Tibial artery (tissue), 4 donors: ENCODE measurements at places on chromosomes 1 and 21.

GRCh38 chr1:173570370-173571007 lies 32.4 kb downstream of the SLC9C2 start:
- no peak overlapping the region for H3K4me3 ChIP-seq
- no peaks in the 10 kb centered on the region for H3K27me3 ChIP-seq
- H3K36me3 ChIP-seq: no peaks in the 10 kb centered on the region
- H3K4me1 ChIP-seq: no peaks in the 10 kb centered on the region
- H3K27ac ChIP-seq: no peak overlapping the region

DNA sequence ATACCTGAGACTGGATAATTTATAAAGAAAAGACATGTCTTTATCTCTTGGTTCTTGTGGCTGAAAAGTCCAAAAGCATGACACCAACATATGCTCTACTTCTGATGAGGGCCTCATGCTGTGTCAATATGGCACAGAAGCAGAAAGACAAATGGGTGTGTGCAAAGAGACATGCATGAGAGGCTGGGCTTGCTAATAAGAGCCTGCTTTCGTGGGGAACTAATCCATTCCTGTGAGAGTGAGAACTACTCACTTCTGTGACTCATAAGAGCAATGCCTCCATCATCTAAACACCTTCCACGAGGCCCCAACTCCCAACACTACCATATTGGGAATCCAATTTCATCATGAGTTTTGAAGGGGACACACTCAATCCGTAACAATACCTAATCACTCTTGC lies 340.0 kb upstream of the DUSP10 start:
- no peak overlapping the region for H3K4me3 ChIP-seq
- no peaks in the 10 kb centered on the region for H3K4me1 ChIP-seq
- DNase-seq: no peak
- no peaks in the 10 kb centered on the region for H3K36me3 ChIP-seq

- no peaks in the 10 kb centered on the region for H3K4me1 ChIP-seq
- H3K36me3 ChIP-seq: no peaks in the 10 kb centered on the region
- H3K27me3 ChIP-seq: no peaks in the 10 kb centered on the region
- H3K4me3 ChIP-seq: no peak overlapping the region
- H3K27ac ChIP-seq: no peak overlapping the region
Measured at GRCh38 chr1:76942549-76942948, 75.3 kb downstream of the ST6GALNAC5 start.

GRCh38 chr1:220353229-220354012 lies 81.2 kb upstream of the RAB3GAP2 start:
- H3K27me3 ChIP-seq: no peaks in the 10 kb centered on the region
- DNase-seq: no peak
- H3K4me3 ChIP-seq: no peak overlapping the region
- no peak overlapping the region for H3K27ac ChIP-seq

DNA sequence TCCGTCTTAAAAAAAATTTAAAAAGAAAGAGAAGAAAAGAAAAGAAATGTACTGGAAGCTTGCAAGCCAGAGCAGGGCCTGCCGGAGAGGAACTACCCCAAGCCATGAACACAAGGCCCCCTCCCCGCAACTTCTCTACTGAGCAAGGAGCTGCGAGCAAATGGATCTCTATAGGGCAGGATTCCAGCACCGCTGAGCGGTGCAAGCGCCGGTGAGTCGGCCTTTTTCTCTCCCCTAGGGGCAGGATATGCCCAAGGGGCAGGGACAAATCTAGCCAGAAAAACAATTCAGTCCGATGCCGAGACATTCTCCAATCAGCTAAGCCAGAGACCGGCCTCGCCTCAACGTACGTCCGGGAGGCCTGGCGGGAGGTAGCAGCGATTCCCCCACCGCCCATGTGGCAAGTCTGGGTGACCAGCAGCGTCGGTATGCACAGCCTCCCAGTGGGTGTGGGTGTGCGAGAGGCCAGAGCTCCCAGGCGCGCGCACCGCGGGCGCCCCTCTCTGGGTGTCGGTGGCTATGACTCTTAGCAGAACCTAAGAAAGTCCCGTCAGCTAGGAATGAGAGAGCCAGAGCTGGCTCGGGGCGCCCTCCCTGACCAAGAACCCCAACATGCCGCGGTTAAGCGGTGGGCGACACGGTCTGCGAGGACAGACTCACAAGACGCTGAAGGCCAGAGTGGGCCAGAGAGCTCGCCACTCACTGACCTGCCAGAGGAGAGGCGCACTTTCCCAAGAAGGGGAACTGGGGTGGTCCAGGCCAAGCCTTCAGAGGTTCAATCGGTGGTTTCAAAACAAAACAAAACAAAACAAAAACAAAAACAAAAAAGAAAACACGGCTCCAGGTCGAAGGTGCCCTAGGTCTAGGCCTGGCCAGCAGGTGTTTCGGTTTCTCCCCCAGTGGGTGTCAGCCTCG lies 1.9 kb downstream of the CSMD2 start:
- H3K4me1 ChIP-seq: peaks cover 6% of the 10 kb centered on the region
- H3K27ac ChIP-seq: no peak overlapping the region
- H3K27me3 ChIP-seq: peaks cover 51% of the 10 kb centered on the region
- no peaks in the 10 kb centered on the region for H3K36me3 ChIP-seq

DNA sequence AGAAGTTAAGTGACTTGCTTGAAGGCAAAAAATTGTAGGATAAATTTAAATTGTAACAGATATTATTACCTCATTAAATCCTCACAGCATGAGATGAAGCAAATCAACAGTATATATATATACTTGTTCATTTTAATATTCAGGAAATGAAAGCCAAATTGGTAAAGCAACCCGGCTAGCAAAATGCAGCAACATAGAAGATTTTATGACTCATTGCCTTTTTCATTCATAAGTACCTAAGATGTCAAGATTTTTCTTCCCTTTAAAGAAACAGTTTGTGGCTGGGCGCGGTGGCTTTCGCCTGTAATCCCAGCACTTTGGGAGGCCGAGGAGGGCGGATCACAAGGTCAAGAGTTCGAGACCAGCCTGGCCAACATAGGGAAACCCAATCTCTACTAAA lies 190.5 kb upstream of the NRIP1 start:
- DNase-seq: no peak
- H3K27ac ChIP-seq: no peak overlapping the region
- H3K4me1 ChIP-seq: no peaks in the 10 kb centered on the region
- H3K4me3 ChIP-seq: no peak overlapping the region
- no peaks in the 10 kb centered on the region for H3K27me3 ChIP-seq

GRCh38 chr1:210299501-210299900 lies 29.2 kb upstream of the HHAT start:
- H3K4me1 ChIP-seq: peaks cover 16% of the 10 kb centered on the region
- H3K27ac ChIP-seq: no peak overlapping the region
- DNase-seq: no peak

GRCh38 chr21:16205527-16205926 lies 475.7 kb downstream of the USP25 start:
- no peaks in the 10 kb centered on the region for H3K4me1 ChIP-seq
- no peaks in the 10 kb centered on the region for H3K36me3 ChIP-seq
- no peak overlapping the region for H3K4me3 ChIP-seq
- no peak overlapping the region for H3K27ac ChIP-seq

DNA sequence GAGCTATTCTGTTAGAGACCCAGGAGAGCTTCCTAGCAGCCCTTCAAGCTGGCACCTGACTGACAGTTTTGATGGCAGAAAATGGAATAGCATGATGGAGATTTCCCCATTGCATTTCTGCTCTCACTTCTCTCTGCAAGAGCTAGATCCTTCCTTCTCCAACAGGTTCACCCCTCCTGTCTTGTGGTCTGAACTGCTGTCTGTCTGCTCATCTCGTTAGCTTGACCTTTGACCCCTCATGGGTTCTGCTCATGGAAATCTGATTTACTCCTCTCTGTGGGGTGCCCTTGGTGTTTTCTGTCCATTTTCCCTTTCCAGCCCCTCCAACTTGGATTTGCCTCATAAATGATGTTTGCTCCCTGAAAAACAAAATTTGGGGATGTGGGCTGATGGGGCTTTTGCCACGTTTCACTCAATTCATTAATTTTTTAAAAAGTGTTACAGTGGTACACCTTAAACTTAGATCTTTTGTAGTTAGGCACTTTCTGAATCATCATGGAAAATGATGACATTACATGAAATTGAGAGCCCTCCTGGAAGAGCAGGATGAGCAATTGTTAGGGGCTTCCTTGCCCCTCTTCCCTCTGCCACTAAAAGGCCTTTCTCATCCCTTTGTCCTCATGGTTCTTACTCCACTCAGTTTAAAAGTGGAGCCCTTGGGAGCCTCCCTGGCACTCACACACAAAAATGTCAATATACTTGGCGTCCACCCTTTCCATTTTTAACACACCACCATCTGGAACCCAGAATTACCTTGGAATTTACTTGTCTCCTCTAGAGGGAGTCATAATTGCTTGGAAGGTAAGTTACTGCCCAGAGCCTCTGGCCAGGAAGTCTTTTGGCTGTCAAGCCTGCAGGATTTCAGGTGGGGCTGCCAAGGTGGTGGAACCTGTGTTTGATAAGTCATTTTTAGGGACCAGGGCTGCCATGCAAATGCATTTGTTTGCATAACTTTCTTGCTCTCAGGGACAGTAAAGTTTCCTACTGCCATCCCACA lies 31.9 kb upstream of the IL19 start:
- H3K27me3 ChIP-seq: no peaks in the 10 kb centered on the region
- H3K4me3 ChIP-seq: no peak overlapping the region
- H3K4me1 ChIP-seq: no peaks in the 10 kb centered on the region
- H3K27ac ChIP-seq: no peak overlapping the region

DNA sequence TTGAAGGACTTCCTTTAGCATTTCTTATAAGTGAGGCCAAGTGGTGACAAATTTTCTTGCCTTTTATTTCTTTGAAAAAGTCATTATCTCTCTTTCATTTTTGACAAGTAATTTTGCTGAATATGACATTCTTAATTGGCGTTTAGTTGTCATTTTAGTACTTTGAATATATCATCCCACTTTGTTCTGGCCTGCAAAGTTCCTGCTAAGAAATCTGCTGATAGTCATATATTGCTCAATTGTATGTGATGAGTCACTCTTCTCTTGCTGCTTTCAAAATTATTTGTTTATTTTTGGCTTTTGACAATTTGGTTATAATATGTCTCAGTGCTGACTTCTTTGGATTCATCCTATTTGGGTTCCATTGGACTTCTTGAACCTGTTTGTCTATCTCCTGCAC lies 312.6 kb downstream of the DUSP10 start:
- no peak overlapping the region for H3K27ac ChIP-seq
- no peak for DNase-seq
- no peaks in the 10 kb centered on the region for H3K4me1 ChIP-seq
- no peaks in the 10 kb centered on the region for H3K27me3 ChIP-seq

DNA sequence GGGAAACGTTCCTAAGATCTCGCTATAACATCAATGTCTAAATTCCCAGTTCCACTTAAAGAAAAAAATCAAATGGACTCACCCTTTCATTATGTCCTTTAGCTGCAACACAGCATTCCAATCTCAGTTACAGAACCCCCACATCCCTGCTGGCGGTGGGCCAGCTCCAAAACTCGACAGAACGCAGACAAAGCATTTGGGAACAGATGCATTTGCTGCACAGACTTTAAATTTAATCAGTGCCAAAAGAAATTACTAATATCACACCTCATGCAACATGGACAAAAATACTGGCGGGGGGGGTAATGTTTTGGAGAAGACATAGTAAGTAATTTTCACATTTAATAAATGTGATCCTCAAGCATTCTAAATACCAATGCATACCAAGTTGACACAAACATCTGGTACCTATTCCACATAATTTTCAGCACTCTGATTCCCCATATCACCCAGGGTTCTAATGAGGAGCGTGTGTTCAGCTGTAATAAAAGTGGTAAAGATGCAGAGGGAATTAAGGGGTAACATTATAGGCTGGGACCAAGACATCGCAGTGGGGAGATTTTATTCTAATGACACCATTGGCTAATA lies 79.7 kb downstream of the TGFBR3 start:
- H3K4me3 ChIP-seq: no peak overlapping the region
- no peak for DNase-seq
- no peaks in the 10 kb centered on the region for H3K4me1 ChIP-seq

- H3K4me3 ChIP-seq: no peak overlapping the region
- H3K36me3 ChIP-seq: no peaks in the 10 kb centered on the region
- no peaks in the 10 kb centered on the region for H3K4me1 ChIP-seq
- no peak for DNase-seq
- no peaks in the 10 kb centered on the region for H3K27me3 ChIP-seq
Measured at GRCh38 chr1:190908246-190908645, 430.6 kb upstream of the BRINP3 start.

- H3K4me3 ChIP-seq: no peak overlapping the region
- H3K4me1 ChIP-seq: no peaks in the 10 kb centered on the region
- no peak overlapping the region for H3K27ac ChIP-seq
- DNase-seq: no peak
- H3K36me3 ChIP-seq: no peaks in the 10 kb centered on the region
Measured at GRCh38 chr1:219783605-219784235, 144.6 kb downstream of the SLC30A10 start.

- no peaks in the 10 kb centered on the region for H3K4me1 ChIP-seq
- no peak overlapping the region for H3K4me3 ChIP-seq
- DNase-seq: no peak
- no peaks in the 10 kb centered on the region for H3K27me3 ChIP-seq
- H3K27ac ChIP-seq: no peak overlapping the region
Measured at GRCh38 chr1:187848321-187848720, 1019.6 kb downstream of the PLA2G4A start.

DNA sequence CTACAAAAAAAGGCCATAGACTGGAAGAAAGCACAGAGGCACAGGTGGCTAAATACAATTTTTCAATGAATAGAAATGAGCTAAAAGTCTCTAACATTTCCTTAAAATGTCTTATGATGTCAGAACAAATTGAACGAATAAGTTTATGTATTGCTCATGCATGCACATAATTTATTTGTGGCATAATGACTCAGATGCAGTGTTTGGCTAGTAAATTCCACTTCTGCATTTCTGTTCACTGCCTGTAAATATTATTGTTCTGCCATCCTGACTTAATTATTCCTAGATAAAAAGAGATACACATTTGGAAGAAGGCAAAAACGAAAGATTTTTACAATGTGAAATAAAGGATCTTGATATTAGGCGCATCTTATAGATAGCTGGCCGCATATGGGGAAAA lies 26.6 kb upstream of the EXO1 start:
- no peak overlapping the region for H3K4me3 ChIP-seq
- no peaks in the 10 kb centered on the region for H3K36me3 ChIP-seq
- H3K27me3 ChIP-seq: no peaks in the 10 kb centered on the region
- H3K4me1 ChIP-seq: peaks cover 20% of the 10 kb centered on the region
- DNase-seq: no peak

DNA sequence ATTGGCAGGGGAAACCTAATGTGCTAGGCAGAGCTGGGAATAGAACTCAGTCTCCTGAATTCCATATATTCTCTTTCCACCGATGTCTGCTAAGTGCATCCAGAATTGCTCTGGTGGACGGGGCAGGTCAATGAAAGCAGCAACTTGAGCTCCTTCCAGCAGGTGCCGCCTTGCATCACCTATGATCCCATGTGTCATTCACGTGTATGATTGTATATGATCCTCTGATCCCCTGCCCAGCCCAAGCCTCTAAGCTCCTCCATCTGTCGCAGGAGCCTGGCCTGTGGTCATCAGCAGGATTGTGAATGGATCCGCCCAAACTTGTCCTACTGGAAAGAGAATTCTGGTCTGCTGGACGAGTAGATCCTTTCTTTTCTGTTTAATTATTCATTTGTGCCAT lies 13.1 kb downstream of the ACTA1 start:
- no peak for DNase-seq
- peaks cover 11% of the 10 kb centered on the region for H3K27me3 ChIP-seq
- no peak overlapping the region for H3K4me3 ChIP-seq
